Right renal pelvis (tissue), 4 donors: ENCODE measurements at places on chromosomes 12 and 14. TPM values are rescaled to one million over a fixed set of nuclear protein-coding genes. Genes with fewer than 3 reads are reported as not detected.
A peak's percentile ranks its signal among the peaks of the same experiment; 100 is the strongest.

Gene LLPH
- polyA plus RNA-seq, result 42.5 TPM

Gene CCDC88C
- polyA plus RNA-seq, result 36.2 TPM

Gene ZNF385A
- 15.7 TPM for polyA plus RNA-seq

Gene SERPINA10
- polyA plus RNA-seq, result 0.21 TPM

DNA sequence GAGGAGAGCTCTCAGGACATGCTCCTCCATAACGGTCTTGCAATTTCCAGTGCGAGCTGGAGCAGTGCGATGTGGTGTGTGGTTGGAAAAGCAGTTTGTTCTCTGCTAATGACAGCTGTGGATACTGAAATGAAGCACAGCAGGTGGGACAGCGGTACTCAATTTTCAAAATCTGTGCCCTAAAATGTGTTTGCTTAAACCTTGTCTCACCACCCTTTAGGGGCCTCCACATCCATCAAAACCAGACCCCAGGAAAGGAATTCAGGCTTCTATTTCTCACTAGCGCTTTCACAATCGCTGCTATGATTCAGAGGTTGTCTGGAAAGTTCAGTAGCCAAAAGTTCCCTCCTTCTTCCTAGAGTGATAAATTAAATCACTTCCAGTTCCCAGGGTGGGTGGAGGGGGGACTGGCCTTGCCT is 440.8 kb downstream of the EGLN3 start:
- DNase-seq, result no peak

DNA sequence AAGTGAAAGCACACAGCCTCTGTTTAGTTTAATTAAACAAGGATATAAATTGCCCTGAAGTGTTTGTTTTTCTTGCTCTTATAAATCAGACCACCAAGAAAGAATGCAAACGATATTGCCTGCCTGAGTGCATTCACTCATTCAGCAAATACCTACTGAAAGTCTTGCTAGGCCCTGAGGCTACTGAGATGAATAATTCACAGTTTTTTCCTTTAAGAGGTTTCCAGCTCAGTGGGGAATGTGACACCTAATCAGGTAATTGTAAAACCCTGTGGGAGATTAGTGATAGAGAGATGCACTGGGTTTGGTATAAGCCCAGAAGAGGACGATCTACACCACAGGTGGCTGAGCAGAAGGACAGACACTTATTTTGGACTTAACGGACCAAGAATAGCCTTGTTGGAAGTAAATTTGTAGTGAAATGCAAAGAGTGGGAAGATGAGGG is 151.4 kb downstream of the SLC35F4 start:
- DNase-seq, result peak; percentile 62

GRCh38 chr12:59317598-59317997 is 278.2 kb upstream of the SLC16A7 start:
- DNase-seq, result no peak

GRCh38 chr12:108231109-108231905 is 102.2 kb downstream of the WSCD2 start:
- DNase-seq, result no peak
